Esophagus muscularis mucosa (tissue), 4 donors: ENCODE measurements at places on chromosomes 5 and 9. TPM values are rescaled to one million over a fixed set of nuclear protein-coding genes. Genes with fewer than 3 reads are reported as not detected.

Gene SLC25A48
- not detected for total RNA-seq

DNA sequence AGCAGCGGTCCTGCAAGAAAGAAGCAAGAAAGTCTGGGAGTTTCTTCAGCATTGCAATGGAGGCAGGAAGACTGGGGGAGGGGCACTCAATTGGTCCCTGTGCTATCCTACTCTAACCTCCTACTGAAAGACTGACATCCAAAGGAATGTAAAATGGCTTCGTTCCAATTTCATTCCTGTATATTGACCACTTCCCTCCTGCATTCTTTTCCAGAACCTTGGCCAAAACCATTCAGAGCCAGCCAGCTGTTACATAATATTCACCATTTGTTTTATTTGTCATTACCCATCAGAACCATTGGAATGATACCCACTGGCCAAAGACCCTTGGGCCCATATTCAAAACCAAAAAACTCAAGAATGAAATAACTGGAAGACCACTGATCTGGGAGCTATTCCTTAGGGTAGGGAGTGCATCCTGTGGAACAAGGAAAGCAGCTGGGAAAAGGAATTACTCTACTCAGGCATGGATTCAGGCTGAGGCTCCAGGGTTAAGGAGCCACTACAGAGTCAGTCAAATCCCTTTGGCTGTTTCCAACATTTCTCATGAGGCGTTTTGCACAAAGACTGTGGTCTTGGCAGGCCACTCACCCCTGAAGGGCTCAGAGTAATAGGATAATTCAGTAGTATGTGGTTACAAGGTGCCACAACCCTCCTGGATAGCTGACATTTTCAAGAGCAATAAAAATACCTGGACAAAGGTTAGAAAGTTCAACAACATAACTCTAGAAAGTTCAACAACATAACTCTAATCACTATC, 148.7 kb upstream of the SLC1A3 start:
- DNase-seq: no peak

Gene MYMK
- not detected for total RNA-seq

GRCh38 chr5:87347272-87347671, 65.5 kb downstream of the CCNH start:
- no peak for DNase-seq

Gene PTPN3
- total RNA-seq: 0.83 TPM

Gene TEK
- total RNA-seq: 17.4 TPM

GRCh38 chr5:78504704-78505677, 143.6 kb downstream of the LHFPL2 start:
- peak; percentile 97 for DNase-seq

GRCh38 chr5:52896534-52897237, 92.5 kb upstream of the ITGA2 start:
- no peak for DNase-seq
